T-cell (primary cell): ENCODE measurements at places on chromosomes 6 and 20. TPM values are rescaled to one million over a fixed set of nuclear protein-coding genes. Genes with fewer than 3 reads are reported as not detected.

Gene CUTA
- 184 TPM for total RNA-seq

Gene HTR1E
- not detected for total RNA-seq

- no peak for DNase-seq
Measured at GRCh38 chr20:24873025-24873620, 75.9 kb upstream of the CST7 start.

- DNase-seq, result no peak
Measured at GRCh38 chr6:383856-384255, 7.7 kb upstream of the IRF4 start.

- DNase-seq, result no peak
Measured at GRCh38 chr20:25251019-25251418, 3.1 kb downstream of the PYGB start.
